ENCODE measurements at places on chromosomes 7 and 10.

- DNase-seq = peak; percentile 96
These were observed 36.8 kb downstream of the CTBP2 start for GRCh38 chr10:125123476-125124114.

- DNase-seq = no peak
These were observed 431.0 kb upstream of the GALNT17 start for GRCh38 chr7:70700941-70701425.

DNA sequence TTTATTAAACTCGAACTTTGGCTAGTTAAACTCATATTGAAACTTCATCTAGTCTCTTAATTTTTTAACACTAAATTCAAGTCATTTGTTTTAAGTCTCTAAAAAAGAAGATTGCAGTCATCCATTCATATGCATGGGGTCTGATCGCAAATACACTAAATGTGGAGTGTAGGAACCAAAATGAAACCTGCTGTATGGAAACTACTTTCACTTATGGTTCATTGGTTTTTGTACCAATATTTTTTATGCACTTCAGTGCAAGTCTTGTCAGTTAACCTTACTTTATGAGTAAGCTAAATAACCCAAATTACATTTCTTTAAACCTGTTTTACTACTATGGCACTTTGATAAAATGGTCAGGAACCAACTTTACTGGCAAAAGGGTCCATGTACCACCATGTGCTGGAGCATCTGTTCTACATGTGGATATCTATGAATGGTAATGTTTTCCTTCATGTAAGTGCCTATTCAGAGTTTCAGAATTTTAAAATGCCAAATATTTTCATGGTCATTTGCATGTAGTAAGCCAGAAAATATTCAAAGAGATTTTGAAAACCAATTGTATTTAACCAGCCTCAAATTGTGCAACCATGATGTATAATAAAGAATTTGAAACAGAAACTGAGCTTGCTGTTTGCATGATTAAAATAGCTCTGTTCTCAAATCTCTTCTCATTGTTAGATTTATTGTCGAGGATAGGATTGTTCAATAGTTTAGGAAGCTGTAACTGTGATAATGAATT is 7.6 kb upstream of the SUPV3L1 start:
- no peak for DNase-seq

DNA sequence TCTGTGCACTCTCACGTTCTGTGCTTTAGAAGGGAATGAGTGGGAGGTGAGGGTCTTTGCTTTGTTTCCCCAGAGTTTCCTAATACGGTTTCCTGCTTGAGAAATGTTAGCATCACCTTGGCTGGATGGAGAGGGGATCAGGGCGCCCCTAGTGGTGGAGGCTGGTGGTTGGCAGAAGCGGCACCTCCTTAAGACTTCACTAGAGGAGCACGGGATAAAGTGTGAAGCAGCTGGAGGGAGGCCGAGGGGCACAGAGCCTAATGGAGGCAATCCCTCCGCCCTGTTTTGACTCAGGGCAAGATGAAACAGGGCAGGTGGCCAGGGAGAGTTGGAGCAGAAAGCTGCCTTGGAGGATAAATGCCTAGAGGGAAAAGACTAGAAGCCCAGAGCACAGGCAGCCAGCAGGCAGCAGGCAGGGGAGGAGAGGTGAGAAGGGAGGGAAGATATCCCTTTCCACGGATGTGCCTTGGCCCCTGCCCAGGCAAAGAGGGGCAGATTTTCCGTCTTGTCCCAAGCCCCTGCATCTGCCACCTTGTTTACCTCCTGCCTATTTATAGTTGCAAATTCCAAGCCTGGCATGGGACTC is 56.0 kb upstream of the BTRC start:
- peak; percentile 43 for DNase-seq

DNA sequence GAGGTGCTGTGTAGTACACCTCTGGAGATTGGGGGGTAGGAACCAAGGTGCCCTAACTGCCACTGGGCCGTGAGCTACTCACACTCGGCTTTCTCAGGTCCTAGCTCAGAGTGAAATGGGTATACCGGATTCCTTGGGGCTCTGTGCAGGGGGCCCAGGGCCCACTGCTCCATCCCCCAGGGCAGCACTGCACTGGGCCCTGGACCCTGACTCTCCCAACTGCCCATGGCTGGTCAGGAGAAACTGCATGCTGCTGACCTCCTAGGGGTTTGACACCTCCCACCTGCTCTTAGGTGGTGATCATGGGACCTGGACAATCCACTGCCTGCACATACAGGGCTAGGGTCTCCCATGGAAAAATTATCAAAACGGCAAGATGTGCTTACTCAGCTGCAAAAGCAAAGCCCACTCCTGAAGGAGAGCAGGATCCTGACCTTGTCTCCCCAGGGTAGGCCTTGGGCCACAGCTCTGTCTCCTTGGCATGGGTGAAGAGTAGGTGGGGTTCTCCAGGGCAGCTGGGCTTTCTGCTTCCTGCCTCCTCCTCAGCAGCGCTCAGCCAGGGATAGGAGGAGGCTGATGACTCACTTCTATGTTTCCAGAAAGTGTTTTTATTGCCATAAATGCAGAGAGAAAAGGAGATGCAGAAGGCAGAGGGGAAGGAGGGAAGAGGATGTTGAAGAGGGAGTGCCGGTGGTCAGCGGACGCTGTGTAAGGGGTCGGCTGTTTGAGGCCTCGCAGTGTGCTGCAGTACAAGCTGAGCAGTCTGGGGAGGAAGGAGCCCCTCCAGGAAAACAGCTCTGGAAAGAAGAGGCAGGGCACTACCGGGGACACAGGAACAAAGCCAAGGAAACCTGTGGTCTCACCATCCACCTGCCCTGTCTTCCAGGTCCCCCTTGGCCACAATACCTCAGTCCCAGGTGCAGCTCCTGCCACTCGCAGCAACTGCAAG is 107.8 kb downstream of the ARHGAP22 start:
- DNase-seq = no peak

DNA sequence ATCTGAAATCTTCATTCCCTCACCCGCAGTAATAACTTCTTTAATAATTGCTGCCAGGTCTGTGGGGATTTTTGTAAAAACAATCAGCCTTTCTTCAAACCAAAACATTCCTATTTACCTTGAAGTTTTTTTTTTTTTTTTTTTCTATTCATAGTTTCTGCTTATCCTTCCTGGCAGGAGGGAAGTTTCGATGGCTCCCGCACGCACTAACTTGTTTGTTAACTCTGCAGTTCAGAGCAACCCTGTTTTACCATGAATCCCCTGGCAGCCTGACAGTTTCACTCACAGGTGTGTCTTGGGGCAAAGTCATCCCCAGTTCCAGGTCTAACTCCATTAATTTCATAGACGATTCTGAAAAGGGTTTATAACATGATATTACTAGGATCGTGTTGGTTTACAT is 149.3 kb downstream of the KLF6 start:
- no peak for DNase-seq

GRCh38 chr7:1787241-1787640 is 117.2 kb downstream of the ELFN1 start:
- no peak for DNase-seq

- DNase-seq = no peak
These were observed 38.4 kb upstream of the PDE1C start for GRCh38 chr7:32108651-32109050.

DNA sequence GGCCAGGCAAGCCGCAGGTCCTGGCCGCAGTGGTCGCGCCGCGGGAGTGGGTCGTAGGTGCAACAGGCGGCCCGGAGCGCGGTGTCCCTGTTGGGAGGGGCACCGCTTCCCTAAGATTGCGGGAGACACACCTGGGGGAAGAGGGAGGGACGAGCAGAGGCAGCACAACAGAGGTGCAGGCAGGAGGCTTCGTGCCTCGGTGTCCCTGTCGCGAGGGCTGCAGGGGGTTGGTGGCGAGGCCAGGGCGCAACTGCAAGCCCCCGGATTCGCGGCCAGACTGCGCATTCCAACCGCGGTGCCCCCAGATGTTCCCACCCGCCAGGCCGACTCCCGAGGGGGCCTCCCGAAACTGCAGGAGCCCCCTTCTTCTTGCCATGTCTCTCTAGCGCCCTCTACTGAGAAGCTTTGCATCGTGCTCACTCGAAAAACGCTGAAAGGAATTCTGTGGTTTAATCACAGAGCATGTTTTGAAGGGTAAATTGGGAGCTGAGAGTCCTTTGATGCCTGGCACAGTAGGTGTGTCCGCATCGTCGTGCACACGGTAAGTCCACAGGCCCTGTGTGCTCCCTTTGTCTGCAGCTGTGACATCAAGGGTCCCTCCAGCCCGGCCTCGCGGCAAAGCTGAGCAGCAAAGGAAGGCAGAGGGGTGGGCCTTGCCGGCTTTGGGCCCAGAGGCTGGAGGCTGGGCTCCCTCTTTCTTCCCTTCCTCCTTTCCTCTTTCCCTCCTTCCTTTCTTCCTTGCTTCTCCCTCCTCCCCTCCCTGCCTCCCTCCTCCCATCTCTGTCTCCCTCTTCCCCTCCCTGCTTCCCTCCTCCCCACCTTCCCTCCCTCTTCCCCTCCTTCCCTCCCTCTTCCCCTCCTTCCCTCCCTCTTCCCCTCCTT is 6.2 kb upstream of the MBL2 start:
- DNase-seq = no peak
